HFFc6 (cell line): ENCODE measurements at places on chromosomes 2 and 18. TPM values are rescaled to one million over a fixed set of nuclear protein-coding genes. Genes with fewer than 3 reads are reported as not detected.

- no peaks in the 10 kb centered on the region for H3K36me3 ChIP-seq
- H3K27ac ChIP-seq = no peak overlapping the region
- H3K4me3 ChIP-seq = no peak overlapping the region
- H3K27me3 ChIP-seq = peaks cover 32% of the 10 kb centered on the region
- no peak for DNase-seq
These were observed 371.3 kb upstream of the HS6ST1 start for GRCh38 chr2:128689971-128690370.

DNA sequence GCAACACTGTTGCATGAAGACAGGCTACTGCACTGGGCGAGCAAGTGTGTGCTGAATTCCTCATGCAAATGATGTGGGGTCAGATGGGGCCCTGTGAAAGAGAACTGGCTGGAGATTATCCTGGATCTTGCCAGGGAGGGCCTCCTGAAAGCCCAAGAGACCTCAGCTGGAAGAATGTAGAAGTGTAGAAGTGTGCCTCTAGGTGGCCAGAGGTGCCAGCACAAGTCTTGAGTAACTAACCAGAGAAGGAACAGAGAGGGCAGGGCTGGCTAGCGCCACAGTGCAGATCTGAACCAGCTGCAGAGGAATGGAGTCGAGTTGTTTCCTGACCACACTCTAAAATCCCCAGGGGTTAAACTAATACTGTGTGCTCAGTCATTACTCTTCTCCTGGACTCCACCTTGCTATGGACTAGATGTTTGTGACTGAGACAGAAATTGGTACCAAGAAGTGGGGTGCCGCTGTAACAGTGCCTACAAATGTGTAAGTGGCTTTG lies 399.3 kb downstream of the LRATD1 start:
- H3K27me3 ChIP-seq = no peaks in the 10 kb centered on the region
- H3K27ac ChIP-seq = no peak overlapping the region
- H3K36me3 ChIP-seq = no peaks in the 10 kb centered on the region
- no peak overlapping the region for H3K4me3 ChIP-seq
- no peaks in the 10 kb centered on the region for H3K4me1 ChIP-seq

GRCh38 chr18:76771192-76771799 lies 51.1 kb upstream of the ZNF236 start:
- H3K36me3 ChIP-seq = peaks cover 14% of the 10 kb centered on the region
- peaks cover 28% of the 10 kb centered on the region for H3K27me3 ChIP-seq
- H3K4me1 ChIP-seq = no peaks in the 10 kb centered on the region
- no peak overlapping the region for H3K4me3 ChIP-seq

GRCh38 chr18:32301976-32302743 lies 112.3 kb downstream of the MEP1B start:
- no peaks in the 10 kb centered on the region for H3K27me3 ChIP-seq
- peak overlapping the region; percentile 18; the same call in 1 of the 2 replicates for H3K27ac ChIP-seq
- H3K36me3 ChIP-seq = no peaks in the 10 kb centered on the region
- peak; percentile 37 for DNase-seq
- H3K4me3 ChIP-seq = no peak overlapping the region

DNA sequence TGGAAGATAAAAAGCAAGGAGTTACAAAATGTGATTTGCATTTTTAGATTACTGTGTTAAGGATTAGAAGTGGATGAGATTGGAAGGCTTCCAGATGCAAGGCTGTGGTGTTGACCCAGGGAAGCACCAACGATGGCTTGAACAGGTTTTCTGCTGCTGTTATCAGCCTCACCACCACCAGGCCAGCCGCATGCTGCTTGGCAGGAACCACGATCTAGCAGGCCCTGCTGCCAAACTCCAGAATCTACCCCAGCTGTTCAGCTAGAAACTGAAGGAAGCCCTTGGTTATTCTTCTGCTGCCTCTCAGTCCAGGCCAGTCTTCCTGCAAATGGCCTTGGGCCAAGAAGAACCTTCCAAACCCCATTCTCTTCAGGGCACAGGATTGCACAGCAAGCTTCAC lies 133.9 kb downstream of the MTCL1 start:
- H3K4me3 ChIP-seq = no peak overlapping the region
- DNase-seq = no peak
- H3K36me3 ChIP-seq = peaks cover 16% of the 10 kb centered on the region
- peaks cover 48% of the 10 kb centered on the region for H3K4me1 ChIP-seq

DNA sequence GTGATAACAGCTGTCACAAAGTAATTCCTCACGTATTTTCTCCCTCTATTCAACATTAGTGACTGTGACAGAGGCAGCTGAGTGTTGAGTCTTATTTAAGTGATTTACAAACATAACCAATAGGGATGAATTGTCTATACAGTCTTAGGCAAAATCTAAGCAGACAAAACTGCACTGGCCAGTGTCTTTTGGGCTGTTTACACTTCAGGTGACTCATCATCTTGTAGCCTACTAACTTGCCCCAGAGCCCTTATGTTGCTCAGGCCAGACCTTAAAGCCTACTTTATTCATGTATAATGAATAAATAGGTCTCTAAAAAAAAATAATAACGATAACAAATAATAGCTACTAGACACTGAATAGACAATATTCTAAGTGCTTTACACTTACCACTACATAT lies 17.2 kb downstream of the THOC1 start:
- peak; percentile 19 for DNase-seq
- no peak overlapping the region for H3K4me3 ChIP-seq
- no peak overlapping the region for H3K27ac ChIP-seq

GRCh38 chr2:45836740-45837139 lies 185.3 kb downstream of the PRKCE start:
- peaks cover 16% of the 10 kb centered on the region for H3K4me1 ChIP-seq
- DNase-seq = no peak
- no peak overlapping the region for H3K4me3 ChIP-seq
- H3K36me3 ChIP-seq = no peaks in the 10 kb centered on the region
- peak overlapping the region; percentile 34; the same call in 1 of the 2 replicates for H3K27ac ChIP-seq

DNA sequence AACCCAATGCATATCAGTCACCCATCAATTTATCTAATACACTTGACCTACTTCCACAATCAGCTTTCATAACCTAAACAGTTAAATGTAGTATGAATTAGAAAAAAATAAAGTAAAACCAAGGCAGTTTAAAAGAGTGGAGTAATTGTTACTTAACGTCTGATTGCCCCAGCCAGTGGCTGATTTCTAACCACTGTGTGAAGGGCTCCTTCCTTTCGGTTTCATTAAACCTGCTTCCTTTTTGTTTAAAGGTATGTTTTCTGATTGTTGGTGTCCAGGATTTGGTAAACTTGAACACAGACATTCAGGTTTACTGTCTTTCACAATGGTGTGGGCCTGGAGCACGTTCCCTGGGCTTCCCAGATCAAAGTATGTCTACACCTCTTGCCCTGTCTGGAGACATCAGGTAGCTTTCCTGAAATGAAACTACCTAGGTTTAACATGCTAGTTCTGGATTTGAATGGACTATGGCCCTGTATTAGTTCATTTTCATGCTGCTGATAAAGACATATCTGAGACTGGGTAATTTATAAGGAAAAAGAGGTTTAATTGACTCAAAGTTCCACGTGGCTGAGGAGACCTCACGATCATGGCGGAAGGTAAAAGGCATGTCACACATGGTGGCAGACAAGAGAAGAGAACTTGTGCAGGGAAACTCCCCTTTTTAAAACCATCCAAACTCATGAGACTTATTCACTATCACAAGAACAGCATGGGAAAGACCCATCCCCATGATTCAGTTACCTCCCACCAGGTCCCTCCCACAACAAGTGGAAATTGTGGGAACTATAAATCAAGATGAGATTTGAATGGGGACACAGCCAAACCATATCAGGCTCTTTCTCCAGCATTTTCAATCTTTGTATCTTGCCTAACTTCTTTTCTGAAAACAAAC lies 605.2 kb upstream of the ID2 start:
- H3K4me1 ChIP-seq = no peaks in the 10 kb centered on the region
- H3K27ac ChIP-seq = no peak overlapping the region
- H3K4me3 ChIP-seq = no peak overlapping the region
- no peak for DNase-seq
- peaks cover 3% of the 10 kb centered on the region; the same call in 1 of the 2 replicates for H3K27me3 ChIP-seq

DNA sequence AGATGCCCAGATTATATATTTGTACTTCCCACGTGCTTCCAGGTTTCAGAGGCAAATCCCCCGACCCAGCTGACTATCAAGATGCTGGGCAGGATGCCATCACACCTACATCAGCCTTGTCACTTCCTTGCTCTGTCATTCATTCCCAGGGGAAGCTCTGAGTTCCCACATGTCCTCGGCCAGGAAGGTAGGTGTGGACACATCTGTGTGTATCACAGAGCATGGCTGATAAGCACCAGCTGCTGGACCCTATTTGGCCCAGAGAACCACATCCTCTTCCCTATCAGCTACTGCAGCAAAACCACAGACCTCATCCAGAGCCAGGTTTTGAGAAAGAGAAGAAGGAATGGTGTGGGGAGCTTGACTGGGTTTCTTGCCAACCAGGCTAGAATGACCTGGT lies 31.9 kb upstream of the ITGA6 start:
- H3K4me3 ChIP-seq = no peak overlapping the region
- H3K36me3 ChIP-seq = no peaks in the 10 kb centered on the region
- no peaks in the 10 kb centered on the region; the same call in 1 of the 2 replicates for H3K27me3 ChIP-seq
- DNase-seq = no peak

Gene SLC8A1
- 71.4 to 92.5 TPM (median 74.1 TPM) in 3 replicates for total RNA-seq

Gene TDRD15
- not detected in 3 replicates for total RNA-seq

Gene IL1RN
- not detected in 3 replicates for total RNA-seq

Gene LHCGR
- not detected in 2 replicates for total RNA-seq

Gene CMPK2
- total RNA-seq = not detected in 3 replicates

Gene CCL20
- total RNA-seq = not detected in 3 replicates

Gene ADGRF3
- 0.17 to 0.24 TPM in 2 of 3 replicates, not detected in the other for total RNA-seq

Gene DYNAP
- not detected in 2 replicates for total RNA-seq
